ENCODE measurements at places on chromosomes 1 and 21. TPM values are rescaled to one million over a fixed set of nuclear protein-coding genes. Genes with fewer than 3 reads are reported as not detected.

DNA sequence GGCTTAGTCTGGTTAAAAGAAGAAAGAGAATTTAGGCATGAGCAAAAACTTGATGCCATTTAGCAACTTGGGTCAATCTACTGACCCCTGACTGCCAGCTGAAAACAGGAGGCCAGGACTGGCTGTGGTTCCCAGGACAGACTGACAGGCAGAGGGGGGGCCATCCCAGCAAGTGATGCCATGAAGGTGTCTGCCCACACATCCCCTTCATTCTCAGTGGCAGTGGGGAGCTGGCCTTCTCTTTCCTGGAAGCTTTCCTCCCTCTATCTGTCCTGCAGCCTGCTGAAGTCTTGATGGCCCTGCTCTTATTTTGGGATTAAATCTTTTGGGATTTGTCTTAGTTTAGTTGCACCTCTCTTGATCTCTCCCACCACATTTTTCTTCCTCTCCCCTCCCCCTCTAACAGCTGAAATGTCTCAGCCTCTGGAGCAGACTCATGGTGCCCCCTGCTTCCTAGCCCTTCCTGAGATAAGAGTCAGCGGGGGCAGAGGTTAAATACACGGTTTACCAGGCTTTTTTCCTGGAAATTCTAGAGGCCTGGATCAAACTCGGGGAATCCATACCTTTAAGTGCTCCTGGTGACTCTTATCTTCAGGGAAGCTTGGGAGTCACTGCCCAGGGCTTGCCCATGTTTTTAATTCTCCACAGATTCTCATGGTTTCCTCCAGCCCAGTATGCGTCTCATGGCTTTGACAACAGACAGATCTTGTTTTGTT lies 99.5 kb upstream of the TSPAN2 start:
- DNase-seq, result no peak

GRCh38 chr1:219000631-219001030 lies 173.0 kb upstream of the LYPLAL1 start:
- DNase-seq, result peak; percentile 23

GRCh38 chr1:60280256-60280655 lies 206.7 kb upstream of the C1orf87 start:
- DNase-seq, result no peak

DNA sequence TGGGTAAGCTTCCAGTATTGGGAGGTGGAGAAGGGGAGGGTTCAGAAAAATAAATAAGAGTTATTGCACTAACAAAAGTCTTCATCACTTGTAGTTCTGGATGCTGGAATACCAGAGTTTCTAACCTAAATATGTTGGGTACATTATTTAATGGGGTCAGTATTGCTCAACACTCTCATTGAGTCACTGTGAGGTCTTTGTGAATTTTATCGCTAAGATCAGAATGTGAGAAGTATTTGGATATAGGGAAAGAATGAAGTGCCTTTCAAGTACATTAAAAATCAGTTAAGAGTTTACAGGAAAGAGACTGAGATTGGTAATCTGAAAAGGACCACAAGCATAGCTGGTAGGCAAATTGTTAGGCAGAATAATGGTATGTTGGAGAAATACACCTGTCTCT lies 8.8 kb downstream of the SNRPE start:
- peak; percentile 23 for DNase-seq

DNA sequence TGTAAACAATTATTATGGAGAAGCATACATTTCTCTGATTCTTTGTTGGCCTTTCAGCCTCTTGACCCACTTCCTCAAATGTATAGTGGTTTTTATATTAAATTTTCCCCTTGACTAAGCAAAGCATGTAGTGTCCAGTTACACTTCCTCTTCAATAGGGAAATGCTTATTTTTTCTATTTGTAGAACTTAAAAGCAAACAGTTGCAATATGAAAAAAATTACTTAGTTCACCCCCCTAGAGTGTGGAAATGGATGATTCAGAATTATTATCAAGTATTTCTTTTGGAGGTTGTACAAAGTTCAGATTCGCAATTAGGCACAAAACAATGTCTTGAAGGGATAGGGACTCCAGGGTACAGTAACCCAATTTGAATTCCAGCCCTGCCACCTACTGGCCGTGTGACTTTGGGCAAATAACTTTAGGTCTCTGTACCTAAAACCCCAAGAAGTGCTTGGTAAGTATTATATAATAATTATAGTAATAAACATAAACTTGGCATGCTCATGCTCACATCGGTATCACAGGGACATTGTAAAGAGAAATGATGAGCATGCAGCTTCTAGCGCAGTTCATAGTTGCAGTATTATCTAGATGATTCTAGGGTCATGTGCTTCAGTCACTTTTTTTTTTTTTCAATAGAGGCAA lies 28.6 kb upstream of the IFNGR2 start:
- DNase-seq, result peak; percentile 35

DNA sequence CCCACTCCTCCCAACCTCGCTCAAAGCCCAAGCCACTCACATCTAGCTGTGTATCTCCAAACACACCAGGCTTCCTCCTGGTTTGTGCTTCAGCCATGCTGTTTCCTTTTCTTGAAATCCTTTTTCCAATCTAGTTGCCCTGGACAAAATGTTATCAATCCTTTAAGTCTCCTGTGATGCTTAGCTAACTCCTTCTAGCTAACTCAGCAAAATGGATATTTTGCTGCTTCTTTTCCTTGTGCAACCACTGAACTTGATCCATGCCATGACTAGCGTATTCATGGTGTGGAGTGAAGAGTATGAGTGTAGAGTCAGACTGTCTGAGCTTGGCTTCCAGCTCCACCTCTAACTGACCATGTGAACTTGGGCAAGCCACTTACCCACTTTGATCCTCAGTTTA lies 33.9 kb upstream of the FAM78B start:
- no peak for DNase-seq

DNA sequence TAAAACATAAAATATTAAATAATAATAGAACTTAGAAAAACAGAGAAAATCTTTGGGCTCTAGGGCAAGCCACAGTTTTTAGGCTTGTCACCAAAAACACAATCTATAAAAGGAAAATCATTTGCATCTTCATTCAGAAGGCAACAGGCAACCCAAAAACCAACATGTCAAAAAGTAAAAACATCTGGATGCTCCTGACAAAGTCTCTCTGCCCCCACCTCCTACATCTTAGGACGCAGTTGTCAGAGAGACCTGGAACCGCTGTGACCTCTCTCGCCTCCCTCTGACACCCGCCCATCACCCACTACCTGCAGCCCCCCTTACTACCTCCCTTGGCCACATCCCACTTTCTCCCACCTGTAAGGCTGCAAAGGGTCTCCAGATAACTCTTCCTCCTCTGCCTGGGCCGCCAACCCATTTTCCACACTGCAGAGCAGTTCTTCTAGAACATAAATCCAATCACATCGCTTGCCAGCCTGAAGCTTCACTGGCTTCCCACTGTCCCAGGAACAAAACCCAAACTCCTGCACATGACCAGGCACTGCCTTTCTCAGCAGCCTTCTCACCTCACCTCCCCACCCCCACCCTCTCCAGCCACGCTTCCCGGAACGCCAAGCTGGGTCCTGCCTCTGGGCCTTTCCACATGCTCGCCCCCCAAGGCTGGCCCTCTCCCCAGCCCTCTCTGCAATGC lies 14.7 kb downstream of the PRDM15 start:
- no peak for DNase-seq

DNA sequence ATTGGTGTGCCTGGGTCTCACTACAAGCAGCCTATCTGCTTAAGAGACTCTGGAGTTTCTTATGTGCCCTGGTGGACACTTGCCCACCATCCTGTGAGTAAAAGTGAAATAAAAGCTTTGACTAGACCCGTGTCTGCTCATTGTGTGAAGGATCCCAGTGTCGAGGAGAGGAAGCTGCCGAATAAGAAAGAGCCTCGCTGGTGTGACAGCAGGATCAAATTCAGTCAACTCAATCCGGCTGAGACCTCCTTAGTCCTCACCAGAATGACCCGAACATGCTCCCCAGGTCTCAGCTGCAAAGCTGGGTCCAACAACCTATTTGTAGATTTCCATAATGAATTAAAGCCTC lies 14.8 kb downstream of the CD2 start:
- no peak for DNase-seq

DNA sequence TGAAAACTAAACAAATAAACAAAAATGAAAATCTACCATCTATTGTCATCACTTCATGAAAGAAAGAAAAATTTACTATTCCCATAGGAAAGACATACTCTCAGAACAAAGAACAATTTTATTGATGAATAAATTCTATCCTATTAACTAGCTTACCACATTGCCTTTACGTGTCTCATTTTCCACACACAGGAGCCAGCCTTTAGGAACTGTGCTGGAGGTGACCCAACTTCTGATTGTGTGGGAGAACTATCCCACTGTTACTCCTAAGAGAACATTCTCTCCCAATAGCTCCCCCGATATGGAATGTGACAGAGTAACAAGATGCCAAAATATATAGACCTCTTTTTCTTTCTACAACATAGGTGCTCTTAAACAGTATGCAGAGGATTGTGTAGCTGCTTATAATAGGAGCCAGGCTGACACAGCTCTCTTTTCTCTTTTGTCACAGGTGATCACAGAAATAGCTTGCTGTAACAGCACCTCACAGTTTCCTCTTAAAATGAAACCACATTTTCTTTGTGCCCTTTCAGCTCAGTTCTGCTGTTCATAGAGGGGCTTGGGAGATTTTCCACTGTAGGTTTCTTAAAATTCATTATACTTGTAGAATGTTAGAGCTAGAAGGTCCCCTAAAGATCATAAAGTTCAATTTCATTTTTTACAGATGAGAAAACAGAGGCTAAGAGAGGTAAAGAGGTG lies 35.5 kb downstream of the C21orf91 start:
- DNase-seq, result peak; percentile 23

DNA sequence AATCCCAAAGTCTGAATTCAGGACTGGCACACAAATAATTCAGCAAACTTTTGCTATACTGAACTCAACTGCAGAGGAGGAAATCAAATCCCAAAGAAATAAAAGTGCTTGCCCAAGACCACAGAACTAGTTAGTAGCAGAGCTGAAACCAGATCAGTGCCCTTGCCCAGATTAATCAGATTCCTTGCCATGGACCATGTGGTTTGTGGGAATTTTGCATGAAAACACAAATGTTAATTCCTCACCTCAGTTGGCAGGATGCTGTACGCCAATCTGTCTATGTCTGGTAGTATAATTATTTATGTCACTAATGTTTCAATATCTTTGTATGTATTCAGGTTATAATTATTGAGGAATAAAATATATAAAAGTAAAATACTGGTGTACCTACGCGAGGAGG lies 173.8 kb downstream of the DAB1 start:
- no peak for DNase-seq

DNA sequence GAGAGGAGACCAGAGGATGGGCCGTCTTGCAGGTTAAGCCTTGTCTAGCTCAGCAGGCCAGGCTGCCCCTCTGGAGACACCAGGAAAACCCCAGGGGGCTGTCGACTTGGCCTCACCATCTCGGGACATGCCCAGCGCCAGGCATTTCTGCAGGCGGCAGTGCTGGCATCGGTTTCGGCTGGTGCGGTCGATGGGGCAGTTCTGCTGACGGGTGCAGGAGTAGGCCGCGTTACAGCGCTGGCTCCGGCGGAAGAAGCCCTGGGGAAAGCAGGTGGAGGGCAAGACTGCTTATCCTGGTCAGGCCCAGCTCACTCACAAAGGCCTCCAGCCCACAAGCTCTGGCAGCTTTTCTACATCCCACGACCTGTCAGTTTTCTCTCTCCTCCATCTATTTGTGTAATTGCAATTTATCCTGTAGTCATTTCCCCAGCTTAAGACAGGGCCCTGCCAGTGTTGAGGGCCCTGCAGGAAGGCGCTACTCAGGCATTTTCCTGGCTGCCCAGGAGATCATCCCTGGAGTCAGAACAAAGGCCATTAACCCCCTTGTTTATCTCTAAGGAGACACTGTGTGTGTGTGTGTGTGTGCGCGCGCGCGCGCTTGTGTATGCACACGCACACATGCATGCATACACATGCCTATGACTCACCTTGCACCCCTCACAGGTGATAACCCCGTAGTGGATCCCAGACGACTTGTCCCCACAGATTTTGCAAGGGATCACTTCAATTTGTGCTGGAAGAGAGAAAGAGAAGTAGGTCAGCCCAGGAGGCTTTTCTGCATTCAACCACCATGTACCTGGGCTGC lies 11.5 kb upstream of the LINGO4 start:
- DNase-seq, result no peak

- DNase-seq, result no peak
Observed at GRCh38 chr1:189706594-189706993, 771.1 kb downstream of the BRINP3 start.

- no peak for DNase-seq
Observed at GRCh38 chr1:19754482-19754881, 45.2 kb downstream of the TMCO4 start.

GRCh38 chr1:245869847-245870246 lies 637.2 kb downstream of the SMYD3 start:
- DNase-seq, result no peak

DNA sequence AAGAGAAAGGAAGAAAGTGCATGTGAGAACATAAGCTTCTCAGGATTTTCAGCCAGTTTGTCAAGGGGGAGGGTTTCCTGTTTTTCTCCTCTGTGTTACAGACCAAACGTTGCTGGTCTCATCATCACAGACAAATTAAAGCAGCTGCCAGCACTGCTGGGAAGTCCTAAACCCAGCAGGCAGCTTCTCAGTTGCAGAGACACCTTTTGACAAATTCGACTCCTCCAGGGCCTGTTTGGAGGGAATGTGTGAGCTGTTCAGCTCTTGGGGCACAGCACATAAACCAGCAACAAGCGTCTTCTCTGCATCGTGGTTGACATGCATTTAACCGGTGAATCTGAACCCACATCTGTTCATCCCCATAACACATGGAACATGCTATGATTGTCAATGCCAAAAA lies 454.6 kb upstream of the RUNX1 start:
- DNase-seq, result peak; percentile 47

DNA sequence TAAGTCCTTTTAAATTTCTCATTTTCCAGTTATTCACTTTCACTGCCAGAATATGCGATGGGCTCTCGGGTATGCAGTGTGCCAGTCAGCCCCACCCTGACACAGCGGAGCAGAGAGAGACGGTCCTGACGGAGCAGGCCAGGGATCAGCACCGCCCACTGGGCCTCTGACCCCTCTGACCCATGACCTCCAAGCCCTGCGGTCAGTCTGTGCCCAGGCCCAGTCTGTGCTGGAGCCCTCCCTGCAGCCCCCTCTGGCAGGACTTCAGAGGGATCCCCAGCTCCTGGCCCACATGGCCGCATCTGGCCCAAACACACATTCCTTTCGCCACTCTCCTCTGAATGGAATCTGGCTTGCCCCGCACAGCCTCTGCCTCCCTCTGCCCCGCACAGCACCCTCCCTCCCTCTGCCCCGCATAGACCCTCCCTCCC lies 43.4 kb upstream of the COL6A2 start:
- DNase-seq, result peak; percentile 51

DNA sequence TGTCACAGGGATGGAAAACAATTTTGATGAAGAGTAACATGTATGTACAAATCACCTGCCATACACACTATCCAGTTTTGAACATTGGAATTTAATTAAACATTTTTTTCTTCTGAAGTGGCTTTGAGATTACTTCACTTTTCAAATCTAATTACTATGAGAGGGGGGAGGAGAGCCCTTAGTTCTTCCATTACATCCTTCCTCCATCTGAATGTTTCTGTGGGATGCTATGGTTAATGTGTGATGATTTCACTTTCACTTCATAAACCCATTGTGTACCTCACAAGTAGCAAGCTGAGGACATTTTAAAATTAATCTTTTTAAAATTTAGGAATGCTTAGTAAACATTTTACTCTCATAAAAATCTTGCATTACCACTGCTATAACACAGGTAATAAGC lies 156.9 kb downstream of the RUNX1 start:
- DNase-seq, result peak; percentile 60

CSMD2 gene
- 11.1 TPM for total RNA-seq

RAD54L gene
- total RNA-seq, result 1.9 TPM

ESPN gene
- 0.96 TPM for total RNA-seq
